ENCODE measurements at places on chromosomes 2 and 18.

DNA sequence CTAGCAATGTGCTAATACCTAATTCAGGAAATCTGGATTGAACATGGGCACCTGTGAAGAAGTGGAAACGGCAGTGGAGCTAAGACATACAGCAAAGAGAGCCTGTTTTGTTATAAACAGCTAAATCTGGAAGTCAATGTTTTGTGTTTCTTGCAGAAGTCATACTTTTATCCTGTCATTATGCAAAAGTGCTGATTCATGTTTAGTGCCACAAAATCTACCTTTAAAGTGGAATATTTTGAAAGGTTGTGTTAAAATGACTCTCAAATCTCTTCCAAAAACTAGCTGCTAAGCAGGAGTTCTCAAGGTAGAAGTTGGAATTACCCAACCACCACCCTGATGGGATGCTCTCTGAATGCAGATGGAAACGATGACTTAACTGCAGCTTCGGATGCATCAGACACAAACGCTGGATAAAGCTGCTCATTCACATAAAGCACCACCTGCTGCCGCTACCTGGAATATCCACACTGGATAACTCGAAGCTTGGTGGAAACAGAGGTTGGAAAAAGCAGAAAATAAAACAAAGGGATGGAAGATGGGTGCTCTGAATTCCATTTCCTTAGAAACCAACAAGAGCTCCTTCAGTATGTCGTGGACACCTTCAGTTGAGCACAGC, 132.6 kb upstream of the ZNF236 start:
- DNase-seq, result no peak

DNA sequence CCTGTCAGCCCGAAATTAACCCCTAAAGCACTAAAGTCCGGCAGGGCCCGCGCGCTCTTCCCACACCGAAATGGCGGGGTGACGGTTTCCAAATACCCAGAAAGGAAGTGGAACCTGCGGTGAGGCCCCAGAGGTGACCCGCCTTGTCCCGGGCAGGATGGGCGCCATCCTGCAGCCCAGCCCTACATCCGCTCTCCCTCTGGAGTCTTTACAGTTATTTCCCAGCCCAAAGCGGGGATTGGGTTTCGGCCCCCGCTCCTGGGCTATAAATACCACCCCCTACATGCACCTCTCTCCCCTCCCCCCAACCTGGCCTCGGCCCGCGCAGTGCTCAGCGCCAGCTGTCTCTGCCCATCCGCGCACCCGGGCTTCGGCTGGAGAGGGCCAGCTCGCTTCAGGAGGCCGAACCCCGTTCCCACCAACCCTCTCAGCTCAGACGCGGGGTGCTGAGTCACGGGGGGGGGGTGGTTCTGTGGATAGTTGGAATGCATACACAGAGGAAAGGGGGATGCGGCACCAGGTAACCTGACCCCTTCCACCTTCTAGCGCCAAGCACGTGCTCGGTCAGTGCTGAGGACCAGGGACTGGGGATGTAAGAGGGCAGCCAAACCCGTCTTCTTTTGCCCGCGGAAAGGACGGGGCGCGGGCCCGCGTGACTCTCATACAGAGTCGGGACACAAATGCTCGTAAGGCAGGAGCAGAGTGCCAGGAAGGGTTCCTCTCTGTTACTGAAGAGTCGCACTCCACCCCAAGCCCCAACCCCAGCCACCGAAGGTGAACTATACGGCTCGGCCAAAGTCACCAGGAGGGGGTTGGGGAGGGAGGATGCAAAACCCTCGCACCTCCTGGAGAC, at the start of gene TUBA4B:
TUBA4B (plus strand) TSS at position 344 of the 853 bp plus-strand sequence; CDS start at position 509, 165 bp downstream.
- DNase-seq, result peak; percentile 46

DNA sequence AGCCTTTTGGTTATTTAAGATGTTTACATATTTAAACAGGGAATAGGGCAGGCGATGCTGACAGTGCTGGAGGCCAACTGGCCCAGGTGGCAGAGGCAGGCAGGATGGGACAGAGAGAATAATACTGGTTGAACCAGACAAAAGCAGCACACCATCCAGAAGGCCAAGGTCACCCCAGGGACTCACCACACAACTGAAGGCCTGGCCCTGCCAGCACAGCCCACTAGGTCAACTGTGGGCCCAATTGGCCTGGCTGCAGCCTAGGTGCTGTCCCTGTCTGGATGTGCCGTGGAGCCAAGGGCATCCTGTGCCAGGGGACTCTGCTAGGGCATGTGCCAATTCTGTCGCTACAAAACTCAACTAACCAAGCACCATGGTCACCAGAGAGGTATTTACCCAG, 69.2 kb downstream of the RNF152 start:
- DNase-seq, result no peak

DNA sequence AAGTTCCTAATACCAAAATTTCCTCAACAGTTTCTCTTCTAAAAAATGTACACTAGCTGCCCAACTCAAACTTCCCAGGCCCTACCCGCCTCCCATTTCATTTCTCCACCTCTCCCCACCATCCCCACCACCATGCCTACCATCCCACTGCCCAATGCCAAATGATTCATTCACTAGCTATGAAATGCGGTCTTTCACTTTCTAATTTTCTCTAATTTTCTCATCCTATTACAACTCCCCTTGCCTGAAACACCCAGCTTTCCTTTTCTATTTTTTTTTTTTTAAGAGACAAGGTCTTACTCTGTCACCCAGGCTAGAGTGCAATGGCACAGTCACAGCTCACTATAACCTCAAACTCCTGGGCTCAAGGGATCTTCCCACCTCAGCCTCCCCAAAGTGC, 38.4 kb downstream of the KIDINS220 start:
- DNase-seq, result no peak

- no peak for DNase-seq
Measured at GRCh38 chr2:86625096-86625495, 1.4 kb upstream of the RNF103 start.

DNA sequence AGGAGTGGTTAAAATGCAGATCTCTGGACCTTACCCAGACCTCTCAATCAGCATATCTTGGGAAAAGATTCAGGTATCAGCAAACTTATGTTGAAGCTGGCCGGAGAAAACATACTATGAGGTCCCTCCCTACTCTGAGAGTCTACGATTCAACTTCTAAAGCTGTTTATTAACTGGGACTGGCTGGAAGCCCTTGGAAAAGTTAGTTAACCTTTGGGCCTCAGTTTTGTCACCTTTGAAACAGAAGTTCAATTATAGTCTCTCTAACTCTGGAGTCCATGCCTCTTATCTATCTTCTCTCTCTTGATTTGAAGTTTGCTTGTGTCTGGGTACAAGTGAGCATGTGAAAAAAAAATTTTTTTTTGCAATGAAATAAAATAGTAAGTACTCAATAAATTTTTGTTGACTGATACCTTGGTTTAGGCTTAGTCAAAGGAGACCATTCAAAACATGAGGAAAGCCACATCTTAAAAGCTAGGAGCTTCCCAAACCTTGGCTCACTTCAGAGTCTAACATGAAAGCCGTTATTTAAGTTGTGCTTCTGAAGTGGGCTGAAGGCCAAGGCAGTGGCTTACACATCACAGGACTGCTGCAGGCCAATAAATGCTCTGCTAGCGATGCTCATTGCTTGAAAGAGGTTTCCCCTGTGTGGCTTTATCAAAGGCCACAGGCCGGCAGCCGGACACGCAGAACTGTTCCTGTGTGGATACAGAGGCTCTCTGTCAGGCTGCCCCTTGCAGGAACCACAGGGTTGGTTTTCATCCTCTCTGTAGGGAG, 110.6 kb upstream of the FAM136A start:
- DNase-seq, result no peak

- DNase-seq, result no peak
Measured at GRCh38 chr2:86283411-86284030, 53.9 kb downstream of the REEP1 start.
